ENCODE measurements at places on chromosomes 13 and 19.

GRCh38 chr19:18484992-18485391, 36.9 kb downstream of the ELL start:
- no peak for DNase-seq

DNA sequence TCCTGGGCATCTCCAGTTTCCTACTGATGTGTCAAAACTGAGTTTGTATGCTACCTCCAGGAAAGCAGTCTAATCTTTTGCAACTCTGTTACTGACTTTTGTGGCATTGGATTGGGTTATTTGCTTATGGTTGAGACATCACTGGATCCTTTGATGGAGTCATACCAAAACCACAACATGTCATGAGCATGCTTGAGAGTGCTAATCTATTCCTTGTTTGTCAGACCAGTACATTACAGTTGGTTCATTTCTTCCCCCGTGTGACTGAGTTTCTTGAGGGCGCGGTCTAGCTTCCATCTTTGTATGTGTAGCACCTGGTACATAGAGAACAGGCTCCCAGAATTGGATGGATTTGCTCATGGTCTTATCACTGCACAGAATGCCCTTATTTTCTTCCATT, 43.2 kb downstream of the SUGT1 start:
- no peak for DNase-seq

GRCh38 chr13:67966065-67966464, 735.9 kb upstream of the PCDH9 start:
- DNase-seq, result no peak

GRCh38 chr13:34011552-34012085, 193.7 kb downstream of the RFC3 start:
- no peak for DNase-seq

- no peak for DNase-seq
Measured at GRCh38 chr19:2270157-2270422, 11.9 kb downstream of the PEAK3 start.

DNA sequence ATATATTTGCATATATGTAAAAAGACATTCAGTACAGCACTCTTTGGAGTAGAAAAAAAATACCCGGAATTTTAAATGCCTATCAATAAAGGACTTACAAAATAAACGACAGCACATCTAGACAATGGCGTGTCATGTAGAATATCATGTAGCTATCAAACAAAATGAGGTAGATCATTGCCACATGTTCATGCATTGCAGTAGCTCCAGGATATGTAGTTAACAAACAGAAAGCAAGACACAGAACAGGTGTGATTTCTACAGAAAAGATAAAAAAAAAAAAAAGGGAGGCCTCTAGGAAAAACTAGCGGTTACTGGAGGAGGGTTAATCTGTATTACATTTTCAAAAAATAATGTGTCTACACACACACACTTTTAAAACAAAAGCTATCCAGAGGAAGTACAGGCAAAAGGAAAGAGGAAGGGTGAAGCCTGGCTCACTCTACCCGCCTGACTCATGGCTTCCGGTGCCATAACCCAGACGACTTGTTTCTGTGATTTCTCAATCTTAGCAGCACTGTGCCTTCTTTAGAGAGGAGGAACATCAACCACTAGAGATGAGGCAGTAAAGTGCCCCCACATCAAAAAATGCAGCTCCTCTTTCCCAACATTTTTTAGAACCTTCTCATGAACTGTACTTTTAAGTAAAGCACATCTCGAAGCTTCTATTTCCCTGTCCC, 6.9 kb downstream of the KCTD12 start:
- peak; percentile 50 for DNase-seq

DNA sequence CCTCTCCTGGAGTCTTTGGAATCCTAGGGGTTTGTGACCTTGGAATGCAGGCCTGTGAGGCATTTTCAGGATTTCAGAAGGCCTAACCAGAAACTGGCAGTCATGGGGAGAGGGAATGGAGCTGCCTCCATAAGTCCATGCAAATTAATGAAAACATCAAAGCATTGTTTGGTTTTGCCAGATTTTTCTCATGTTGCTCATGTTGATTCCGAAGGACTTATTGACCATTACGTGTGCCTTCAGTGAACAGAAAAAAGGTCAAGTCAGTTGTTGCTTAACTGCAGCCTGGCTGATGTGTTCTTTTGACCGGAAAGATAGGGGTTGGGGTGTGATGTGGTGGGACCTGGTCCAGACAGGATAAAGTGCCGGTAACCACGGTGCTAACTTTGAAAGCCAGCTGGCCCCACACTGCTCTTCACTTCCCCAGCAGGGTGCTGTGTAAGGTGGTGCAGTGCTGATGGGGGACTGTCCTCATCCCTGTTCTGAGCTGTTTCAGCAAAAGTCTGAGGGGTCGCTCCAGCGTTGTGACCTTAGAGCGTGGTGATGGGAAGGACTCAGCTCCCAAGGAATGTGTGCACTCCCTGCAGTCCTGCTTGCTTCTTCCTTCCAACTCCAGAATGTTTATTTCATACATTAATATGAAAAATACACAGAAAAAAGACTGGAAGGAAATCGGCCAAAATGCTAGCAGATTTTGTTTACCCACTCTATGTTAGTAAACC, 3.5 kb downstream of the RNF113B start:
- no peak for DNase-seq

DNA sequence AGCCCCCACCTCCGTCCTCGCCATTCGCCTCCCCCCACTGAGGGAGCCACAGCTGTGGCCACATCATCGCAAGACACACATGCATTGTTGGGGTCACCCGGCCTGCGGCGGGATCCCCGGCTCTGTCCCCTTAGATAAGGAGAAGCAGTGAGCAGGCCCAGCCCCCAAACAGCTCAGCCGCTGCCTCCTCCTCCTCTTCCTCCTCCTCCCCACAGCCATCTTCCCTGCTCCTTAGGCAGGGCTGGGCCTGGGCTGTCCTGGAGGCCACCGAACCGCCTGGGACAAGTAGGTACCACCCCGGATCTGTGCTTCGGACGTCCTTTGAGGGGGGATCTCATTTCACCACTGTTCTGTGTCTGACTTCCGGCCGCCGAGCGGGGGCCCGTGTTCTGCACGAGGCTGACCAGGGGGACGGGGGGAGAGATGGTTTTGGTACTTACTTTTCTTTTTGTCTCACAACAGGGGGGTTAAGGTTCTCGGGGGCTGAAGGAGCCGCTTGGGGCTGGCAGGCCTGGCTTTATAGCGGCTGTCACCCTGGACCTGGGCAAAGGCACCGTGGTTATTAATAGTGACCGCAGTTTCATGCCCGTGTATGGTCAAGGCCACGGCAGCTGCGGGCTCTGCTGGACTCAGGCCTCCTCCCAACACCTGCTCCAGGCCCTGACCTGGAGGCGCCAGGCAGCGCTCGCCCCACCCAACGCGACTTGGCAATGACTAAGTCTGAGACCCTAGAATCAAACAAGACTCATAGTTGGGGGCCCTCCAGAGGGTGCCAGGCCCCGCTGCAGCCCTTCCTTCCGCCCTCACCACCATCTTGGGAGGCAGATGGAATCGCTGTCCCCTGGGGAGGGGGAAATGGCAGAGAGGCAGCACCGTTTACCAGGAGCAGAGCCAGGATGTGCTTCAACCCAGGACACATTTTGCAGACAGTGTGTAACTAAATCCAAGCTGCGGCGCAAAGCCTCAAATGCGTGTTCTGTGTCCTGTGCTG, 18.3 kb downstream of the NMRK2 start:
- no peak for DNase-seq

- no peak for DNase-seq
Measured at GRCh38 chr19:53877361-53877766, 4.6 kb upstream of the PRKCG start.

- DNase-seq, result no peak
Measured at GRCh38 chr19:33471111-33471996, 50.2 kb downstream of the PEPD start.

DNA sequence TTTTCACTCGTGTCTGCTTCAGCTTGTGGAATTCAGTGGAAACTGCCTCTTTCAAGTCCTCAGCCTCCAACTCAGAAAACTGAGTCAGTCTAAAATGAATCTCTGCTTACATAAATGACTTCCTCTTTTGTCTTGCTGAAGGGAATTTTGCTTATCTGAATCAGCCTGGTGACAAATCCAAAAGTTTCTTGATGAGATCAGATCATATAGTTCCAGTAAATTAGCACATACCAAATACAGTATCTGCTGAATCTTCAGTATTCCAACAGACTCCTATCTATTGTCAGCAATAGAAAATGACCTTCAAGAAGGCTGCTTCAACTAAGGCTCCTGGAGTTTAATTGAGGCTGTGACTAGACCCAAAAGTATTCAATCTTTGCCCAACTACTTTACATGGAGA, 290.0 kb downstream of the MZT1 start:
- no peak for DNase-seq

DNA sequence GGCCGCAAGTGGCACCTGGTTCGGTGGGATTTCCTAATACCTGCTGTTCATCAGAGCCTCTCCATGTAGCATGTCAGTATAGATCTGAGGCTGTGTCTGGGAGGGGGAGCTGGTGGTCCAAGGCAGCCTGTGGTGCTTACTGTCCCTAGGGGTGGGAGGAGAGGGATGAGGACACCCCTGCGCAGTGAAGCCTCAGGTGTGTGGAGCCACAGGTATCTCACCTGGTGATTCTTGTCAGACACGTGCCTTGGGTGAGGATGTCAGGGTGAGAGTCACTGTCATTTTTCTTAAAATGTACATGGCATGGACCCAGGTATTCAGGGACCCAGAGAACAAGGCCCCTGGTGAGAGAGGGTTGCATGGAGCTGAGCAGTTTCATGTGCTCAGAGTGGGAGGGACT, 11.7 kb downstream of the CEACAM4 start:
- DNase-seq, result no peak

GRCh38 chr19:8585894-8586750, 8.9 kb upstream of the MYO1F start:
- no peak for DNase-seq

DNA sequence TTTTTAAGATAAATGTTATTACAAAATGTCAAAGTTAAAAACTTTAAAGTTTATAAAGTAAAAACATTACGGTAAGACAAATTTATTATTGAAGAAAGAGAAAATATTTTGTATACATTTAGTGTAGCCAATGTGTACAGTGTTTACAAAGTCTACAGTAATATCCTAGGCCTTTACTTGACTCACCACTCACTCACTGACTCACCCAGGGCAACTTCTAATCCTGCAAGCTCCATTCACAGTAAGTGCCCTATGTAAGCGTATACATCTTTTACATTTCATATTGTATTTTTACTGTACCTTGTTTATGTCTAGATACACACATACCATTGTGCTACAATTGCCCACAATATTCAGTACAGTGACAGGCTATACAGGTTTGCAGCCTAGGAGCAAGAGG, 448.2 kb downstream of the KCTD12 start:
- no peak for DNase-seq

- no peak for DNase-seq
Measured at GRCh38 chr13:22644941-22645340, 535.8 kb upstream of the SGCG start.

- no peak for DNase-seq
Measured at GRCh38 chr13:38804061-38804460, 117.2 kb downstream of the FREM2 start.

GRCh38 chr19:50713556-50714236, 5.9 kb downstream of the SHANK1 start:
- no peak for DNase-seq

- no peak for DNase-seq
Measured at GRCh38 chr19:1469255-1470054, 9.6 kb downstream of the C19orf25 start.

DNA sequence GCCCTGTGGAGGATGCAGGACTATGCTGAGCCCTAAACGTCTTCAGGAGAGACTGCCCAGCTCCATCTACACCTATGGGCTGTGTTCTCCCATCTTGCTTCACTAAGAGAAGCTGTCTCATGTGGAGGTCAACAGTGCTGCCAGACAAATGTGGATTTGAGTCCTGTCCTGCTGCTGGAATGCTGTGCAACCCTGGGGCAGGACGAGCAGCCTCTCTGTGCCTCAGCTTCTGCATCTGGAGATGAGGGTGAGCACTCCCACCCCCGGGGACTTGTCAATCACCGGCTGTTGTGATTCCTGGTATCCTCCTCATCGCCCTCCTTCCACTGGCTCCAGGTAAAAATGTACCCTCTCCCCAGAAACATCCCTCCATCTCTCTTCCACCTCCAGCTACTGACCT, 16.3 kb downstream of the EPS15L1 start:
- DNase-seq, result no peak

DNA sequence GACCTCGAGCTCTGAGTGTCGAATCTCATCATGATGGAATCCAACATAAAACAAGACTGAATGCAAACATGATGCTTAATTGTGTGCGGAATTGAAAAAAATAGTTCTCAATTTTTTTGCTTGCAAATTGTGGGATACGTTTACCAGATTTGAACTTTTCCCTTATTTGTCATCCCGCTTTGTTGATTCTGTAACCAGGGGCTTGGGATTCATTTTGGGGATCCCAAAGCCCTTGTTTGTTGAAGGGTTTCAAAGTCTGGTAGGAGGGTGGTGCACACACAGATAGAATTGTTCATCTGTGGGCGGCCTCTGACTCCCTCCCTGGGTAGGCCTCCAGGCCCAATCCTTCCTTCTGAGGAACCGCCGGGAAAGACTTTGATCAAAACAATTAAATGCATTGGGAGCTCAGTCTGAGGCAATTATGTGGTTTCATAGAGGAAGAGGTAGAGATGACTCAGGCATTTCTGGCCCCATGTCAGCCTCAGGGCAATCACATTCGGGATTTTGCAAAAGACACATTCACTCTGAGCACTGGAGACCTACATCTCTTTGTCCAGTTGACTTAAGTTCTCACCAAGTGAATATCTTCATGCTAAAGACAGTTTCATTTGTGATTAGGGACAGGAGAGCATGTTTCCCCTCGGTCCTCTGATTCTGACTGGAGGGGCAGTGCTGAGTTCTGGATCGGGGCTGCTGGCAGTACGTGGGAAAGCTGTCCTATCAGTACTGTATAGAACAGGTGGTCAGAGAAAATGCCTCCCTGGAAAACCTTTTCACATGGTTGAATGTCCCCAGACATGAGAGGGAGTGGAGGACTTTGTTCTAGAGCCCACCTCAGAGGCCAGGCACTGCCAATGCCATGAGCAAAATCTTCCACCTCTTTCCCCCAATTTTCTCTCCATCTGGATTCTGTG, 27.8 kb upstream of the IGFL4 start:
- DNase-seq, result no peak

DNA sequence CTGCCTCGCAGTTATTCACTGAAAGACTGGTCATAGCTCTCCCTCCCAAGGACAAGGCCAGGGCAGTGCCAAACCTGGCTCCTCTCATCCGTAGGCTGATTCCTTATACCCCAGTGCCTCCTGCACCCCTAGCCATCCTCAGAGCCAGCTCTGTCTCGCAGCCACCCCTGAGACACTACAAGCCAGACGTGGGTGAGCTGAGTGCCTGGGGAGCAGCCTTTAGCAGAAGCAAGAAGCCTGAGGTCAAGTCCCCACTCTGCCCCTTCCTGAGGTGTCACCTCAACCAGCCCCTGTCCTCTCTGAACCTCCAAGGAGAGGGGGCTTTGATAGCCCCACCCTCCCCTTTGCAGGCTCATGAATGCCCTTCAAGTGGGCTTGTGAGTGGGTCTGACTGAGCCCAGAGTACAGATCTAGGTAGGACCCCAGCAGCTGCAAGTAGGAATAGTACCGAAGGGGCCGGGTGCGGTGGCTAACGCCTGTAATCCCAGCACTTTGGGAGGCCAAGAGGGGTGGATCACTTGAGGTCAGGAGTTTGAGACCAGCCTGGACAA, 14.8 kb upstream of the AKAP8L start:
- DNase-seq, result no peak

All from stimulated activated CD4-positive, alpha-beta T cell treated with anti-CD3 and anti-CD28 coated beads, Interleukin-12 subunit alpha, Interleukin-12 subunit beta, amount 100 ng/mL, for 24 hours (primary cell).